ENCODE measurements at places on chromosomes 2 and 18.

DNA sequence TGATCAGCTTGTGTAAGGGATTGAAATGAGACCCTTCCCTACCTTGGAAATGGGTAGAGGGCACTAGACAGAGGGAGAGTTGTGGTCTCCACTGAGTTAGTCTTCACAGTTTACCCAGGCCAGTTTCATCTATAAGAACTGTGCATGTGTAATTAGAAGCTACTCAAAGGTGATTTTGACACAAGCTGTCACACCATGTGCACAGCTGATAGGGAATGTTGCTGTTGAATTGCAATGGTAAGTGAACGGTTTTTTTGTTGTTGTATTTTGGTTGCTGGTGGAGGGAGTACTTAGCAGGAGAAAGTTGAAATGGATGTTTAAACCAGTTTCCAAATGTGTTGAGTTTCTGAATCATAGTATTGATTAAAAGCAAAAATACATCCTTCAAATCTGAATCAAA is 168.9 kb downstream of the LCLAT1 start:
- no peak for DNase-seq

- no peak for DNase-seq
These were observed 120.1 kb upstream of the EML6 start for GRCh38 chr2:54603357-54603756.

GRCh38 chr2:61423714-61424113 is 47.2 kb downstream of the USP34 start:
- DNase-seq = no peak

- no peak for DNase-seq
These were observed 264.0 kb downstream of the SUCLG1 start for GRCh38 chr2:84194949-84195644.

DNA sequence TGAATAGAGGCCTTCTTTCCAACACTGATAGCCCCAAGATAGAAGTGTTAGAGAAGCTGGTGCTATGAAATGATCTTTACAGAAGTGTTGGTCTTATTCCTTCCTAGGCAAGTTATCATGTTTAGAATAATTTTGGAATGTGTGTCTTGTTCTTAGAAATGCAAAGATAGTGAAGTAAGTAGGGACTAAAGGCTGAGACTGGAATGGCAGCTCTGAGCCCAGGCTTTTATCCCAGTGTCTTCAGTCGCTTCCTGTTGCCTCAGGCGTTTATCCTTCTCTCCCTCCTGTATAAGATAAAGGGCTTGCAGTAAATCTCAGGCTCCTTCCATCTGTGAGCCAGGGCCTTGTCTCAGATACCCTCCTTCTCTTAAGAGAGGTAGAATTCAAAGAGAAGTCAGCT is 218.1 kb downstream of the TPGS2 start:
- DNase-seq = no peak

DNA sequence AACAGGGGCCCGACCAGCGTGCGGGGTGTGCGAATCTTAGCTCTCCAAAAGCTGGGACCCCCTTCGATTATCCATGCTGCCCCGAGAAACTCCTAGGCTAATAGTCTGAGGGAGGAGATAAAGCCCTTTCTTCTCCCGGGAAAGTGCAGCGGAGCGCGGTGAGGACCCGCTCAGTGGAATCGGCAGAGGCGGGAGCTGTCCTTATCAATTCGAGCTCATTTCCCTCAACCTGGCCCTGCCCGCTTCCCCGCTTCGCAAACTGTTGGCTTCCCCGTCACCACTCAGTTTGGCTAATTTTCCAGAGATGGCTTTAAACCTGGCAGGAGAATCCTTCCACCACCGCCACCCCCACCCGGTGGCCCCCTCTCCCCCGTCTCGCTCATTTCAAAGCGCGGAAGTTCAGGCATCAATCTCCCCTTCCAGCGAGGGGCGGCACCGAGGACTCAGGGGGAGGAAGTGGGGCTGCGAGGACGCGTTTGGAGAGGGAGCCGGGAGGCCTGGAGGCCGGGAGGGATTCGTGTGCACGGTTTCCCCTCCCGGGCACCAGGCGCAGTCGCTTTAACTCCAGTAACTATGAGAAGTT is 1.6 kb downstream of the KLHL14 start:
- DNase-seq = peak; percentile 41

GRCh38 chr2:156790343-156791037 is 354.3 kb downstream of the GPD2 start:
- DNase-seq = no peak

DNA sequence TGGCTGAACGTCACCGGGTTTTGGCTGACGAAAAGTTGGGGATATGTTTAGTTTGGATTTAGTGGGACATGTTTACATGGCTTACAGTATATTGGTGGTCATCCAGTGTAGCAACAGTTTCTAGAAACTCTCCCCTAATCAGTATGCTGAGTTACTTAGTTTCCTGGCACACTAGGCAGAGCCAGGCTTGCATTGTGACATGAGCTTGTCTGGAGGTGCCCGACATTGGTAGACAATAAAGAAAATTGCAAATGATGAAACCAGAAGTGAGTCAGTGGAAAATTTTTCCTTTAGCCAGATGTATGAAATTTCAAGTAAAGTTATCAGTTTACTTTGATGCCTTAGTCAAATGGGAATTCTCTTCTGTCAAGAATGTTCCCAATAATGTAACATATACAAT is 276.1 kb downstream of the RDH14 start:
- no peak for DNase-seq

GRCh38 chr2:161956738-161957137 is 117.3 kb downstream of the DPP4 start:
- no peak for DNase-seq

DNA sequence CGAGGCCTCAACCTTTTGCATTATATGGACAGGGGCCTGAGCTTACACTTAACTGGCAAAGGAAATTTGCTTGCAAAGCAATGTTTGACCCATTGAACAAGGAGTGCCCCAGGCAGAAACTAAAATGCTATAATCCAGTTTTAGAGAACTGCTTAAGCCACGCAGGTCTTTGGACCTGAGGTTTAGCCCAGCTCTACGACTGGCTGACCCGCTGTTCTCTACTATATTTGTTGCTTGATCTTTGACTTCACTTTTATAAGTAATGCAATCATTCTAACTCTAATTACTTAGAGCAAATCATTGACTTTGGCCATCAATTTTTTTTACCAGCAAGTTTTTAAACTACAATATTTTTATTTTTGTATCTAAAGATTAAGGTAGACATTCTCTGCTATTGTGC is 268.8 kb downstream of the MREG start:
- DNase-seq = no peak

GRCh38 chr18:74982946-74983635 is 225.8 kb downstream of the PTGR3 start:
- no peak for DNase-seq

DNA sequence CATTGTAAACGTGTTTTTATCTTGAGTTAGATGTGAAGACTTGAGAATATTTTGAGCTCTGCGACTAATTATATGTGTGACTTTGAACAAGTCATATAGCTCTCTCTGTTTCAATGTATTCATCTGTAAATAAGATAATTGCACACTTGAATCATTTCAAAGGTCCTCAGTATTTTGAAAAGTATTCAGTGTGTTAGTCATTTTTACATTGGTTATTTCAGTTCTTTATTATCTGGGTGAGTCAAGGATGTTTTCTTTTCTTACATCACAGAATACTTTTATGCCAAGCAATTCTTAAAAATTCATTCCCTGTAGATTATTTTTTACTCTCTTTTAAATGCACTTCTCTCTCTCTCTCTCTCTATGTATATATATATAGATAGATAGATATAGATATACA is 1098.0 kb upstream of the ZEB2 start:
- DNase-seq = no peak

DNA sequence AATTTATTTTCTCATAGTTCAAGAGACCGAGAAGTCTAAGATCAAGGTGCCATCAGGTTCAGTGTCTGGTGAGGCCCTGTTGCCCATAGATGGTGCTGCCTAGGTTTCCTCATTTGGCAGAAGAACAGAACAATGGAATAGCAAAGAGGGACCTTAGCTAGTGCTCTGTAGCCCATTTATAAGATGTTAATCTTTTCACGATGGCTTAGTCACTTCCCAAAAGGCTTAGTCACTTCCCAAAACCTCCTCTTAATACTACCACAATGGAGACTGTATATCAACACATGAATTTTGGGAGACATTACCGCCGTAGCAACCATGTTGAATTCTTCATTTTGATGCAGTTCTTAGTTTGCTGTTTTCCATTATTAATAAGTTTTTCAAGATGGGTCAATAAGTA is 246.3 kb upstream of the NRP2 start:
- DNase-seq = no peak

GRCh38 chr2:64453770-64454385 is at the start of gene LGALSL:
TSS of gene LGALSL (plus strand) at chr2:64454162. CDS start at chr2:64454546, 384 bp downstream.
- peak; percentile 87 for DNase-seq

- DNase-seq = no peak
These were observed 579.0 kb downstream of the PLCL1 start for GRCh38 chr2:198383392-198383791.

DNA sequence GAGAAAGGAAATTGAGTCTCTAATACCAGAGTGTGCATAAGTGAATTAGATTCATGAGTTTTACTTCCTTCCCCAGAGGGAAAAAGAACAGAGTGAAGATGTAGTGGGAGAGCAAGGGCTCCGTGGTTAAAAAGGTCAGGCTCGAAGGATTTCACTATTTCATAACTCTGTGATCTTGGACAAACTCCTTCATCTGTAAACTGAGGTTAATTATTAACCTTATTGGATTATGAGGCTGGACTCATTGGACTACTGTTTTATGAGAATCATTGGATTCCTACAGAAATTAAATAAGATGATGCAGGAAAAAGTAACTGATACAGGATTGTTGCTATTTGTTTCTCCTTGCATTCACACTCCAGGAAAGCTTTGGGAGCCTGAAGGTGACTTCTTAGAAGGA is 45.0 kb downstream of the SRD5A2 start:
- DNase-seq = no peak

DNA sequence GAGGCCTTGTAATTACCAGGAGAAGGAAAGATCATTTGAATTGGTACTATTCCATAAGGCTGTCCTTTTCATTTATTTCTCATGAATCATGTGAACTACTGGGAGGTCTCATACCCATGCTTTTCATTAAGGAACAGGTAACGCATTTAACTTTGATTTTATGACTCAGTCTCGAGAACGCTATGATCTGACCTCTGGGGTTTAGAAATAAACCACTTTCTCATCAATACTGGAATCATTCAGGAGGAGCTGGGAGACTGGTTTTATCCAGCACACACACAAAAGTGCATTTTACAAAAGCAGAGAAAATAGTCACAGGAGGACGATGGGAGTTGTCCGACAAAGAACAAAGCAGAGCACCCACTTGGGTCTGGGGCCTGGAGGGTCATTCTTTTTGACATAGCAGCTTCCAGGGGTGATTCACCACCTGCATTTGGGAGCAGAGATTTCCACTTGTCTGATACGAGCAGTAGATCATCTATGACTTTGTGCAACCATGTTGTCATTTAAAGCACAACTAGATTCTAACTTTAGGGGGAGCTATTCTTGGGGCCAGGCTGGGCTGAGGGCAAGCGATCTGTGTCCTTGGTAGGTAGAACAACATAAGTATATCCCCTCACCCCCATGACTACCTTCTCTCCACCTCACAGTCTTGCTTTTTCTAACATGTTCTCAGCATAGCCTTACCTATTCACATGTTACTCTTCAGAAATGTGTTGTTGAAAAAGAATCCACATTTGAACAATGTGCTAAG is 95.9 kb upstream of the SCG2 start:
- DNase-seq = no peak

DNA sequence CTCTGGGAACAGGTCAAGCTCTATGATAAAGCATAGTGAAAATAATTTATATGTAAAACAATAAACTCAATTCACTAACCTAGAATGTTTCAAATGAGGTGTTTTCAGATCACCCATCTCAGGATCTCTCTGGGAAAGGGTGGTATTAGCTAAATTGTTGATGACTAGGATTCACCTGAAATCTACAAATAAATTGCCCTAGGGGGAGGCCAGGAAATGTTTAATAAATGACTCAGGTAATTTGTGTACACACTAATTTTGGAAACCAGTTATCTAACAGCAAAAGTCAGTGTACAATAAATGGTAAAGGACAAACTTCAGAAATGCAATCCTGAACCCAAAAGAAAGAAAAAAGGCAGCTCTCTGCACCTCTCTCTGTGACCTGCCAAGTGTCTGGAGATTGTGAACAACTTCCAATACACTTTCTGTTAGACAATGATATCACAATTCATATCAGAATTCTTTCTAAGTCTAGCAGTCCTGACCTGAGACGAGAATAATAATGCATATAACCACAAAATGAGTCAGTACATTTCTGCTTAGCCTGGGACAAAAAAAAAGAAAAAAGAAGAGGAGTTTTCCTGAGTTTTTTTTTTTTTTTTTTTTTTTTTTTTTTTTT is 760.0 kb downstream of the EPHA4 start:
- DNase-seq = no peak

- no peak for DNase-seq
These were observed 421.3 kb downstream of the NYAP2 start for GRCh38 chr2:225820826-225821225.

DNA sequence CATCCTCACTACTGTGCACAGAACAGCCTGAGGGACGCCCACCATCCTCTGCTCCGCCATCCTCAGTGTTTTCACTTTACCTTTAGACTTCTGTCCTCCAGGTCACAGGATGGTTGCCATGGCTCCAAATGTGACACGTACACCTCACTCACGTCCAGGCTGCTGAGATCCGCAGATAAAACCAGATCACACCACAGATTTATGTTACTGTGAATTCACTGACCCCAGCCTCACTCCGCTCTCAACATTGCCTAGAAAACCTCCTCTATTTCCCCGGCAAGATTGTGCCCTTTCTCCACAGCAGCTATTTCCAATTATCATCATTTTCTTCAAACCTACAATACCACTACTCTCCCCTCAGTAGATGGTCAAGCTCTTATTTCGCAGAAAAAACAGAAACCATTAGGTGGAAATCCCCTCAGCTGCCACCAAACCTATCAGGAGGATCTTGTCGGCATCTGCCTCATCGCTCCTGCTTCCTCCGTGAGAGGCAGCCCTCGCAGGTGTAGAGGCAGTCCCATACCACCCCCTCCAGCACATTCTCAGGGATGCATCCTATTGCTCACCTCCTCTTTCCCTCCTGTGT is 49.8 kb upstream of the SLC1A4 start:
- no peak for DNase-seq

GRCh38 chr2:156310773-156311172 is 21.7 kb downstream of the NR4A2 start:
- no peak for DNase-seq

DNA sequence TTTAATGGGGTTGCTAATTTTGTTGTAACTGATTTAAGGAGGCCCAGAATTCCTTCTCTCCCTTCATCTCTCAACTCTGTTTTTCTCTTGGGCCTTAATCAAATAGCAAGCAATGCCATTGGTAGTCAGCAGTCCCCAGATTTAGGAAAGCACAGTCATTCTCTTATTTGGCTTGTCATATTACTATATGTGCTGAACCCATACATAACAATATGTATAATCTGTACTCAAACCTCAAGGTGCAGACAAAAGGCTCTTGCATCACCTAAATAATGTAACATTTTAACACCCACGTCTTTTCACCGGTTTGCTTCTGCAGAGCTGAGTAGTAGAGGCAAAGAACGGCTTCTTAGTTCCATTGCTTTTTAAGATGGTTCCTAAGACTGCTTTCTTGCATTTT is 33.4 kb downstream of the METTL8 start:
- no peak for DNase-seq

GRCh38 chr18:31250902-31251301 is 67.1 kb upstream of the DSG1 start:
- DNase-seq = no peak
